HFFc6 (cell line): ENCODE measurements at places on chromosomes 16 and 17.

DNA sequence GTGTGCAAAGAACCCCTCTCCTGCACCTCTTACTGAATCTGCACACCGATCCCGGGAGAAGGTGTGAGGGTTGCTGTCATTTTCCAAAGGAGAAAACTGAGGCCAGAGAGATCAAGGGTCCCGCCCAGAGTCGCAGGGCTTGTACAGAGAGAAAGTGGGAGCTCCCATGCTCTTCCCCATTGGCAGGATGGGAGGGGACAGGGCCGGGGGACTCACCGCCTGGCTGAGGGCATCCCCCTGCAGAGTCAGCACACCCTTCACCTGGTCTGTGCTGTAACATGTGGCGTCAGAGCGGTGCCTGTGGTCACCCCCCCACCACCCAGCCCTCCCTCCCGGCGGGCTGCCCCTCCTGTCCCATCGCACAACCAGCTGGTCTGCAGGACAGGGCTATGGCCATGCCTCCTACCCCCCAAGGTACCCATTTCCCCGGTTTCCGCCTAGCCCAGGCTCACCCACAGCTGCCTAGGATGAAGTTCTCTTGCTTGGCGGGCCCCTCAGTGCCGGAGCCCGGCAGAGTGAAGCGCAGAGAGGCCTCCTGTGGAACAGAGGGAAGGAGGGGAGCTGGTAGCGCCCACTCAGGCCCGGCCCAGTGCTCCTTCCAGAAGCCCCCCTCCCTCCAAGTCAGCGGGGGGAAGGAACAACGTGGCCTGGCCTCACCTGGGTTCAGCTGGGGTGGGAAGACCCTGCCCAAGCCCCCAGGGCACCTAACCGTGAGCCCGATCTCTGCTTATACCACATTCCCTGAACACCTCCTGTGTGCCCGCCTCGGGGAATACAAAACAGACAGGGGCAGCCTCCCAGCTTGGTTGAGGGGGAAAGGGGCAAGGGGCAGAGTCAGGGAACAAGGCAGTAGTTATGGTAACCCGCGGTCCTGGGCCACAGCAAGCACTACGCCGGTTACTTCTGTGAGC, 1.1 kb downstream of the ROGDI start:
- H3K36me3 ChIP-seq: no peaks in the 10 kb centered on the region
- H3K4me3 ChIP-seq: peak overlapping the region; percentile 90
- peaks cover 2% of the 10 kb centered on the region; the same call in 1 of the 2 replicates for H3K27me3 ChIP-seq
- peak overlapping the region; percentile 68 for H3K27ac ChIP-seq
- no peak for DNase-seq

GRCh38 chr17:68011199-68011665, 15.0 kb upstream of the C17orf58 start:
- H3K4me3 ChIP-seq: peak overlapping the region; percentile 41; the same call in 1 of the 2 replicates
- H3K36me3 ChIP-seq: no peaks in the 10 kb centered on the region
- peaks cover 10% of the 10 kb centered on the region for H3K27me3 ChIP-seq
- H3K27ac ChIP-seq: no peak overlapping the region

DNA sequence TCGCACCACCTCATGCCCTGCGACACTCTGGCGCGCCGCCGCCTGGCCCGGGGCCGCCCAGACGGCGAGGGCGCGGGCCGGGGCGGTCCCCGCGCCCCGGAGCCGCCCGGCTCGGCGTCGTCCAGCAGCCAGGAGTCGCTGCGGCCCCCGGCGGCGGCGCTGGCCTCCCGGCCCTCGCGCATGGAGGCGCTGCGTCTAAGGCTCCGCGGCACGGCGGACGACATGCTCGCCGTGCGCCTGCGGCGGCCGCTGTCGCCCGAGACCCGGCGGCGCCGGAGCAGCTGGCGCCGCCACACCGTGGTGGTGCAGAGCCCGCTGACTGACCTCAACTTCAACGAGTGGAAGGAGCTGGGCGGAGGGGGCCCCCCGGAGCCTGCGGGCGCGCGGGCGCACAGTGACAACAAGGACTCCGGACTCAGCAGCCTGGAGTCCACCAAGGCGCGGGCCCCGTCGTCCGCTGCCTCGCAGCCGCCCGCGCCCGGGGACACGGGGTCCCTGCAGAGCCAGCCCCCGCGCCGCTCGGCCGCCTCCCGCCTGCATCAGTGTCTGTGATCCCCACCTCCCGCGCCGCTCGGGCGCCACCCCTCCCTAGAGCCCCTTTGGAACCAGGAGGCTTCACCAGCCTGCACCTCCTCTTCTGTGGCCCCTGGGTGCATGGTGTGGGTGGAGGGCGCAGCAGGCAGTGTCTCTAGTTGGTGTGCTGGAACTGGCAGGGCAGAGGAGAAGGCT, 82.3 kb downstream of the ARHGAP23 start:
- peak overlapping the region; percentile 73 for H3K4me3 ChIP-seq
- DNase-seq: peak; percentile 28
- peaks cover 28% of the 10 kb centered on the region for H3K36me3 ChIP-seq
- H3K27ac ChIP-seq: peak overlapping the region; percentile 89
- peaks cover 46% of the 10 kb centered on the region for H3K4me1 ChIP-seq

DNA sequence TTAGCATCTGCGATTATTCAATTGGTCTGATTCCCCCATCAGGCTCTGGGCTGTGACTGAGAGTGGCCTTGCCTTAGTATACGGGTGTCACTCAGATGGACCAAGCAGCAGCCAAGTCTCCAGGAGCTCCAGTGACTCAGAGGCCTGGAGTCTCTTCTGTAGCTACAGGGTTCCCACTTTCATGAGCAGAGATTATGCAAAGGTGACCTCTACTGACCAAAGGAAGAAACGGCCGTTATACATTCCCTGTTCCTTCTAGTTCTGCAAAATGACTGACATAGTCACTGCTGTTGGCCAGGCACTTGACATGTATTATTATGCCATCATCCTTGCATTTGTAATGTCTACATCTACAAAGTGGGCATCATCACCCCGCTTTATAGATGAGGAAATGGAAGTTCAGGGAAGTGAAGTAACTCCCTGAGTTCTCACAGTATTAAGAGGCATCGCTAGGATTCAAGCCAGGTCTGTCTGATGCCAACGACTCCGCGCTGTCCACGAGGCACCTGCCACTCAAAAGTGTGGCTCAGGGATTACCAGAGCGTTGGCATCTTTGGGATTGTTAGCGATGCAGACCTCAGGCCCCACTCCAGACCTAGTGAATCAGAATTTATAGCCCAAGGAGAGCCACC, 23.3 kb downstream of the SLC38A7 start:
- peak overlapping the region; percentile 45; the same call in 1 of the 2 replicates for H3K27ac ChIP-seq
- no peaks in the 10 kb centered on the region for H3K36me3 ChIP-seq
- H3K4me1 ChIP-seq: peaks cover 12% of the 10 kb centered on the region
- no peak overlapping the region; the same call in 1 of the 2 replicates for H3K4me3 ChIP-seq
- H3K27me3 ChIP-seq: peaks cover 6% of the 10 kb centered on the region; the same call in 1 of the 2 replicates

DNA sequence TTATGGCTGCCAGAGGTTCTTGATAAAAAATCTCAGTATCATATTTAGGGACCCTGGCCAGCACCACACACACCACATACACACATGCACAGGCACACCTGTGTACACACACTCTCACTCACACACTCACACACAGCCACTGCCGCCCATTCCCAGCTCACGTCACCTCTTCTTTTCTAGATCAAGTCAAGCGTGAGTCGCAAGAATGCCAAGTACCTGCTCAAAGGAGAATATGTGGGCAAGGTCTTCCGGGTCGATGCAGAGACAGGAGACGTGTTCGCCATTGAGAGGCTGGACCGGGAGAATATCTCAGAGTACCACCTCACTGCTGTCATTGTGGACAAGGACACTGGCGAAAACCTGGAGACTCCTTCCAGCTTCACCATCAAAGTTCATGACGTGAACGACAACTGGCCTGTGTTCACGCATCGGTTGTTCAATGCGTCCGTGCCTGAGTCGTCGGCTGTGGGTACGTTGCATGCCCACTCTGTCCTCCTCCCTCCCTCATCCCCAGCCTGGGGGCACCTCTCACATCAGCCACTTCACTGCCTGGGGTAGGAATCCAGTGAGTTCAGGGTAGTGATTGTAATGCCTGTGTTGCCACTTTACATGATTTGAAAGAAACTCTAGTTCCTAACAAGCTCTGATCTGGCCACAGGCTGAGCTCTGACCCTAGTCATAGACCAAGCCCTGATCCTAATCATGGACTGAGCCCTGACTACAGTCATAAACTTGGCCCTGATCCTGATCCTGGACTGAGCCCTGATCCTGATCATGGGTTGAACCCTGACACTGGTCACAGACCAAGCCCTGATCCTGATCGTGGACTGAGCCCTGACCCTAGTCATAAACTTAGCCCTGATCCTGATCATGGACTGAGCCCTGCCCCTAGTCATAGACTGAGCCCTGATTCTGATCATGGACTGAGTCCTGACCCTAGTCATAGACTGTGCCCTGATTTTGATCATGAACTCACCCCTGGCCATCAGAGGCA, 20.4 kb downstream of the CDH5 start:
- H3K27me3 ChIP-seq: peaks cover 15% of the 10 kb centered on the region
- H3K27ac ChIP-seq: no peak overlapping the region
- no peaks in the 10 kb centered on the region for H3K36me3 ChIP-seq
- DNase-seq: no peak
